GF-D8 (cell line): ENCODE measurements at places on chromosomes 16 and 17.

DNA sequence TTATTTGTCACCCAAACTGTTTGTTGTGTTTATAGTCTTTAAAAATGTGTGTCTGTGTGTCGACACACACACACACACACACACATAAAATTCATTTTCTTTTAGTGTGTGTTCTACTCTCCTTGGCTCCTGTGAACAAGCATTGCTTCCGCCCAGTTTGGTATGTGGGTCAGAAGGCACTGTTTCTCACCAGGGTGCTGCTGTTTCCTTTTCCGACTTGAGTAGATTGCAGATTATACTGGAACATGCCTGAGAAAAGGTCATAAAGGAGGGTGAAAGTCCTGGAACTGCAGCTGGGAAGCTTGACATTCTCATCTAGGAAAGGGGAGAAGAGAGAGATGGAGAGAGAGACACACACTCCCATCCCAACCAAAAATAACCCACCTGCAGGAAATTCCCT is 330.3 kb downstream of the BCAS3 start:
- DNase-seq, result no peak

GRCh38 chr16:56683424-56684172 is 1.3 kb downstream of the MT1X start:
- DNase-seq, result no peak

GRCh38 chr17:62625184-62625869 is 2.1 kb upstream of the MRC2 start:
- no peak for DNase-seq

DNA sequence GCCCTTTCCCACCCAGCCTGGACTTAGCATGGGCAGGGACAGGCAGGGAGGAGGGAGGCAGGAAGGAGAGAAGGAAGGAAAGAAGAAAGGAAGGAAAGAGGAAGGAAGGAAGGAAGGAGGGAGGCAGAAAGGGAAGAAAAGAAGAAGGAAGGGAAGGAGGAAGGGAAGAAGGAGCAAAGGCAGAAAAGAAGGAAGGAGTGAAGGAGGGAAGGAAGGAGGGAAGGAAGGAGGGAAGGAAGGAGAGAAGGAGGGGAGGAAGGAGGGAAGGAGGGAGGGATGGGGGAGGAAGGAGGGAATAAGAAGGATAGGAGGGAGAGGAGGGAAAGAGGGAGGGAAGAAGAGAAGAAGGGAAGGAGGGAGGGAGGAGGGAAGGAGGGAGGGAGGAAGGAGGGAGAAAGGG is 110.4 kb downstream of the SALL1 start:
- DNase-seq, result no peak

- no peak for DNase-seq
These were observed 42.6 kb upstream of the CHMP6 start for GRCh38 chr17:80948976-80949450.

- no peak for DNase-seq
These were observed 95.9 kb downstream of the OR1D5 start for GRCh38 chr17:2967515-2967914.

DNA sequence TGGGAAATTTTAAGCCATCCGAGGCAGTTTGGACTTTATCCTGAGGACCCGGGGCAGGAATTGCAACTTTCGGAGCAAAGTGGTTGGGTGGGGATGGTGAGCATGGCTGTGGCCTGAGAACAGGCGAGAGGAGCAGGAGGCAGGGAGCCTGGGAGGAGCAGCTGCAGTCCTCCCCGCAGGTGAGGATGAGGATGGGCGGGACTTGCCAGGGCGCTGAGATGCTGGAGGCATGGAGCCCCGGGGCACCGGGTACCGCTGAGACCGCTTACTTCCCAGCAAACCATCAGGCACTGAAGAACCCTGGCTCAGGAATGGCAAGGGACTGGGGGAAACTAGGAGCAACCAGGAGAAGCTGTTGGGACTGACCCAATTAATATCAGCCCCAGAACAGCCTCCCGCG is 210.8 kb downstream of the GSG1L start:
- no peak for DNase-seq

DNA sequence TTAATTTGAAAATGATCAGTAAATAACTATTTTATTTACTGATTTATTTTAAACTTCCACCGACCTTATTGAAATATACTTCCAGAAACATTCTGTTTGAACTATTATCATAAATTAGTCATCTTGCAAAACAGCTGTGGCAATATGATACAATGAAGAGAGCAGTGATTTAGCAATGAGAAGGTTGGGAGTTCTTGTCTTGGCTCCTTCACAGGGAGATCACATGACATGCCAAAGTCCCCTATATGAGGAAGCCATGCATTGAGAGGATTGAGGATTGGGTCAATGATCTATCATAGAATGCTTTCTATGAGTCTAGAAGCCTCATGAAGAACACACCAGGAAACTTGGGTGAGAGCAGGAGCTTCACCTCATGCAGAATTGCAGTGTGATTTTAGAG is 222.7 kb downstream of the LGALS9B start:
- no peak for DNase-seq
